ENCODE measurements at places on chromosomes 3 and 15. TPM values are rescaled to one million over a fixed set of nuclear protein-coding genes. Genes with fewer than 3 reads are reported as not detected.

MGLL gene
- 60.9 TPM for total RNA-seq

FES gene
- total RNA-seq: 58.1 TPM

FEM1B gene
- 33.2 TPM for total RNA-seq

CCDC13 gene
- 1.2 TPM for total RNA-seq

CISH gene
- 2.5 TPM for total RNA-seq

HYAL1 gene
- 2.2 TPM for total RNA-seq

DOCK3 gene
- 0.16 TPM for total RNA-seq

C3orf52 gene
- 2.1 TPM for total RNA-seq

IL12A gene
- 1.5 TPM for total RNA-seq

CNBP gene
- 197 TPM for total RNA-seq

IRAK2 gene
- 11.1 TPM for total RNA-seq

FHIT gene
- 2.2 TPM for total RNA-seq

ISLR gene
- total RNA-seq: not detected

Measured in endothelial cell of umbilical vein (primary cell).